ENCODE measurements at places on chromosomes 2 and 18.

DNA sequence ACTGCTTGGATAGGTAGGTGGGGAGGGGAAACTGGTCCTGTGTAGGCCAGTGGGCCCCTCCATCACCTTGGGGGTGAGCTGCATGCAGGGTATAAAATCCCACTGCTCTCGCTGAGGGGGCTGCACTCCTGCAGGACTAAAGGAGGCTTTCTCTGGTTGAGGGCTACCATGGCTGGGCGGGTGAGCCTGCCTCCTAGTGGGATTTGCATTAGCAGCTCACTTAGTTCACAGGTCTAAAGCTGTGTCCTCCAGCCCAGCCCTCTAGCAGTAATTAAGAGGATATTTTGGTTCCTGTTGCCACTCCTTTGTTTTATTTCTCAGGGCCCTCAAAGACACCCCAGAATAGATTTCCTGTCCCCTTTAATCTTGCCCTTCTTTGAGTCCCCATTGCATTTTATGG, 24.6 kb downstream of the TMEM127 start:
- DNase-seq = peak; percentile 1

DNA sequence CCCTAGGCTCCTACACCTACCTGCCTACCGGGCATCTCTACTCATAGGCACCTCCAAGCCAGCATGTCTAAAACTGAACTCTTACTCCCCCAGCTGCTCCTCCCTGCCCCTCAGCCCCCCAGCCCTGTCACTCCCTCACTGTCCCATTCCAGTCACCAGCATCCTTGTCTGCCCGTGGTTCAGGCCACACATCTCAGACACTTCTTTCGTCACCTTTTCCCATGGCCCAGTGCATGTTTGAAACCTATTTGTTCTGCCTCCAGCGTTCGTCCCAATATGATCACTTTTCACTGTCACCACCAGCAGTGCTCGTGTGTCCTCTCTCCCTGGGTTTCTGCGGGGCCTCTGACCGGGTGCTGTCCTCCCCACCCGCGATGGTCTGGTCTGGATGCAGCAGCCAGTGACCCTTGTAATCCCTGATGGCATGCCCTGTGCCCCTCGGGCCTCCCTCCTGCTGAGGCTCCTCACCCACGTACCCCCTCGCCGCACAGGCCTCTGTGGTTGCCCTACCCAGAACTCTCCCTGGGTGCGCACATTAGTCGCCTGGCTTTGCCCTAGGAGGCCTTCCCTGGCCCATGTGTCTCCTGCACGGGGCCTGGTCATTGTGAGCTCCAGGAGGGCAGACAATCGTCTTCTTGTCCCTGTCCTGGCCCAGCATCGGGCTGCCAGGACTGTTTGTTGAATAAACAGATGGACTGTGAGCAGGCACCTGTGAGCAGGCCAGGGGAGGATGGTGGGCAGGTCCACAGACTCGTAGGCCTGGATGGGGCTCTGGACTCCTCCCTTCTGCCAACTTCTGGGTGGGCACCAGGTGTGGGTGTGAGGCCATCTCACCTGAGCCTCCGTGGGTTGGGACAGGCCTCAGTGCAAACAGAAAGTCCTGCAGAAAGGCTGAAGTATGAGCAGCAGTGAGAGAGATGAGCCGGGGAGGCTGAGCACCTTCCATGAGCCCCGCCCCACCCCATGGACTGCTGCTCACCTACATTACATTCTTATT, 15.5 kb downstream of the LDLRAD4 start:
- DNase-seq = no peak

DNA sequence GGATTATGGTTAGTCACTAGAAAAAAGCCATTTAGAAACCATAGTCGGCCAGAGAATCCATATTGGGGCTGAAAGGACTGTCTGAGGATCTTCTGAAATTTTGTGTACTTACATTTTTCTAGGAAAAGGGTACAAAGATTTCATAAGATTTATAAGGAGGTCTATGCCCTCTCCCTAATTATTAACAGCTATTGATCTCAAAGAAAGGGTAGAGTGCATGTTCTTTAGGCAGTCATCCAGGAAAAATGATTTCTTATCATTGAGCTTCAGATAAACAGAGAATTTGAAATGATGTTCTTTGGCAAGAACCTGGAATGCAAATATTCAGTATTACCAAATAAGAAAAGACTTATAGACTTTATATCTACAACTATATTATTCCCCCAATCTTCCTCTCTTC, 195.3 kb downstream of the ACTR3 start:
- DNase-seq = no peak

GRCh38 chr2:170966648-170967396, 37.8 kb downstream of the GORASP2 start:
- no peak for DNase-seq

DNA sequence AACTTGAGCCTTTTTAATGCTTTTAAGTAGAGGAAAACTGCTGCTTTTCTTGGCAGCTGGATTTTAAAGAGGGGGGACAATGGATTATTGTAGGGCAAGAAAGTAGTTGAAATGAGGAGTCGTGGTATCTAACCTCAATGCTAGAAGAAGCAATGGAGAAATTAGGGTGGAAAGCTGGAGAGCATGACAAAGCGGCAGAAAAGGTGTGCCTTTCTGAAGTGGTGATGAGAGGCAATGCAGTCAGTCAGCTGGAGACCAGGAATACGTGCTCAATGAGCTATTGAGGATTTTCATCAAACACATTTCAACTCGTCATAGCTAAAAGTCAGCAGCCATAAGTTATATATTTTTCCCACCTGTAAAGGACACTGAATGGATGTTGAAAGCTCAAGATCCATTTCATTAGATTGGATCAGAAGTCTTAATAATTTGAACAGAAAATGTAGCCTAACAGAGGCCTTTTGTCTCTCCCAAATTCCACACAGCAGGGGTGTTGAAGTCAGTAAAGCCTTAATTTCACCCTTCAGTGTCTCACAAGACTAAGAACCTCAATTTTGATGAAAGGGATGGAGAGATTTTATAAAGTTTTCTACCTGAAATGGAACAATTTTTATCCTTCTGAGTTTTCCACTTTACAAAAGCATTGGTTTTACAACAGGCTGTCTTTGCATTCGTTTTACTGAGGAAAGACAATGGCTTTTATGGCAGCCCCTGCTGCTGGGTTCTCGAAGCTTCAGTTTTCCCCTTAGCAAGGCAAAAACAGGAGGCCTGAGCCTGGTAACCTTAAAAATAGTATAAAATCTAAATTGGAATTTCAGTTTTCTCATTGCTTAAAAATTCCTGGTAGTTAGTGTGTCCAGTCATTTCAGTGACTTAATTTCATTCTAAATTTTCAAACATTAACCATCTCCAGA, 131.1 kb downstream of the CCDC102B start:
- DNase-seq = no peak

DNA sequence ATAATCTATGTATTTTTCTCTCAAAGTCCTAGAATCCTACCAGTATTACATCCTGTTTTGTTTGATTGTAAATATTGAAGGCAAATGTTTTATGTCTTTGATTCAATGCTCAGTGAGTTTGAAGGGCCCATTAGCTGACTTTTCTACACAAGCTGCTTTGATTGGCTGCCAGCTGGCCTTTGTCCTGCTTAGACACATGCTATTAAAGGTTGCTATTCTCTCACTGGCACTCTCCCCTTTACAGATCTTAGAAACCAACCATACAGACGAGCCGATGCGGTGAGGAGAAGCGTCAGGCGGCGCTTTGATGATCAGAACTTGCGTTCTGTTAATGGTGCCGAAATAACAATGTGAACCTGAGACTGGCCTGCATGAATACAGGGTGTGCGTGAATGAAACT, 69.7 kb downstream of the PRPF40A start:
- peak; percentile 38 for DNase-seq

DNA sequence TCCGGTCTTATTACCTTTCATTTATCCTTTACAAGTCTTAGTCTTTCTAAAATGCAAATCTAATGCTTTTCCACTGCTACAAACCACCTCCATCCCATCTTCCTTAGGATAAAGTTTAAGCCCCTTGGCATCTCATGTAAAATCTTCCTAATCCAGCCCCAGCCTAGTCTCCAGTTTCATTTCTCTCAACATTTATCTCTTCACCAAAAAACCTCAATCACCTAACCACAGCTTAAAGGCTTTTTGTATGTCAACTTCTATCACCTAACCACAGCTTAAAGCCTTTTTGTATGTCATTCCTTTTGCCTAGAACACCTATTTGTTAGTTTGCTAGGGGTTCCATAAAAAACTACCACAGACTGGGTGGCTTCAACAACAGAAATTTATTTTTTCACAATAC, 4.2 kb downstream of the TRAK2 start:
- no peak for DNase-seq

GRCh38 chr2:39326644-39327043, 82.9 kb upstream of the CDKL4 start:
- no peak for DNase-seq

- no peak for DNase-seq
Measured at GRCh38 chr2:30218338-30218713, 13.0 kb upstream of the LBH start.

DNA sequence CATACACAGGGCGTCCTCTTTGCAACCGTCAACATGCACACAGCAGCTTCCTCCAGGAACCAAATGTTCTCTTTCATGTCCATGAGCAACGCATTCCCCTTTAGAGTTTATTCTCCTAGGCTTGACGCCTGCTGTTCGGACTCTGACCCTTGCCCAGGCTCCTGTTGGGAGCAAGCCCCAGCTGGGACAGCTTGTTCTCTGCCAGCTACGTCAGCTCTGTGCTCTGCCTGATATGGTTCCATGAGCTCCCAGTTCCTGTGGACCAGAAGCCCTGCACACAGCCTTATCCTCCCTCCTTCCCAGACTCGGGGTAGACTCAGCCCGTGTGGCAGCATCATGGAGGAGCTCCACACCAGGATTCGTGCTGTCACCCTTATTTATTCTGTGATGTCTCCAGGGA, 253.1 kb upstream of the PXDN start:
- no peak for DNase-seq

DNA sequence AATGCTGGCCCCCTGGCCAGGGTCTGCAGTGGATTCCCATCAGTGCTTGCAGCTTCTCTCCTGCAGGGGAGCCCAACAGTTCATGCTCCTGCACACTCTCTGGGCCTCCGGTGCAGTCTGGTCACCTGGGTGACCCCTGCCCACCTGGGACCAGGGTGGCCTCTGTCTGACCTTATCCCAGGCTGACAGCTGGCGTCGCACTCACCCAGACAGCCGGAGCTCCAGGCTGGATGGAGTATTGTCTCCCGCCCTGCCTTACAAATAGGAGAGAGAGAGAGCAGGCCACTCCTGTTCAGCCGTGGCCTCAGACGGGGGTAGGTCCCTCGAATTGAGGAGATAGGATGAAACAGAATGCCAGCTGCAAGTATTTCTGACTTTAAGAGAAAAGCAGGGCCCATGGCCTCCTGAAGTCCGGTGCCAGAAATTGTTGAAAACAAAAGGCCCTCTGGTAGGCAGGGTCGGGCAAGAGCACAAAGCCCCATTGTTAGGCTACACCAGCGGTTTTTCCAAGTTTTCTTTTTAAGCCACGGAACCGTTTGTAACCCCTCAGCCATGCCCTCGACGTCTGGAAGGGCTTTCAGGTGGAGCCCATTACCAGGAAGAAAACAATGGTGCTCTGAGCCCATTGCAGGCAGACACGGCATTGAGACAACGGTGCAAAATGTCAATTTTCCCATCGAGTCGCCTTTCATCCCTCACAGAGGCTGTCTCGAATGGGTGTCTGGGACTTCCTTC, 258.4 kb downstream of the BCL11A start:
- no peak for DNase-seq

DNA sequence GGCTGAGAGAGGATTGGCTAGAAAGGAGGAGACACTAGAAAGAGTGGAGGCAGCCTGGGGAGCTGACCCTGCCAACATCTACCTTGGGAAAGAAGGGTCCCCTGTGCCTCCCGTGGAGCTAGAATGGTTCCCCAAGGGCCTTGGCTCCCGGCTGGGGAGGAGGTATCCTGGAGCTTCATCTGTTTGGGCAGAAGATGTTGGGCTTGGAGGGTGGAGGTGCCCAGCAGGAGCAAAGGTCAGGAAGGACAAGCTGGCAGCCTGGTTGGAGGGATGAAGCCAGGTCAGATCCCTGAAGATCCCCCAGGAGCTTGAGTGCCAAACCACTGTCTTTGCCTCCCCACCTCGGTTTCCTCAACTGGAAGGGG, 2.9 kb downstream of the ATP6V1B1 start:
- no peak for DNase-seq

GRCh38 chr2:2575181-2575577, 244.1 kb upstream of the MYT1L start:
- no peak for DNase-seq

DNA sequence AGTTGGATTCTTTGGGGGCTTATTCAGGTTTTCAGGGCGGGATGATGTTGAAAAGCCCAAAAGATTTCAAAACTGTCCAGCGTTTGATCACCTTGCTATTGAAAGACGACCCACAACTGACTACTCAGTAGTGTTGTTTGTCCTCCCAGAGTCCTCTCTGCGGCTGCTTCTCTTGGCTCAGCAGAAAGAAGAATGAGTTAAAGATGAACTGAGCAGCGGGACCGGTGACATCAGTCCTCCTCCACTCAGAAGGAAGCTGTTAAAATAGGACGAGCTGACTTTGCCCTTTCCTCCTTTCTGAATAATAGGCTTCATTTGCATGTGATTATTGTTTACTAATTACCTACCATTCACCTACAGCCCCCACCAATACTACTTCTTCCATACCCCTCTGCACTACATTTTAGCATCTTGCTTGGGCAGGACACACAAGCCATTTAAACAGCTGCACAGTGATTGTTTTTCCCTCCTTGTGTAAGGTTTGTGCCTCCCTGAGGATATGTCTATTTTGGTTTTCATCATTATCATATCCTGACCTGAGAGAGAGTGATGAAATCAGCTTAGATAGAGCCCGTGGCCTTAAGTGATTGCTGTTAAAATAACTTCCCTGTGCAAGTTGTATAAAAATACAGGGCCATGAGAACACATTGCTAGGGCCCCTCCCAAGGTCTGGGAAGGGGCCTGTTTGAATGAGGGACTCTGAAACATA, 261.8 kb downstream of the FHOD3 start:
- no peak for DNase-seq

- DNase-seq = no peak
Measured at GRCh38 chr2:136077107-136077506, 40.8 kb downstream of the CXCR4 start.

DNA sequence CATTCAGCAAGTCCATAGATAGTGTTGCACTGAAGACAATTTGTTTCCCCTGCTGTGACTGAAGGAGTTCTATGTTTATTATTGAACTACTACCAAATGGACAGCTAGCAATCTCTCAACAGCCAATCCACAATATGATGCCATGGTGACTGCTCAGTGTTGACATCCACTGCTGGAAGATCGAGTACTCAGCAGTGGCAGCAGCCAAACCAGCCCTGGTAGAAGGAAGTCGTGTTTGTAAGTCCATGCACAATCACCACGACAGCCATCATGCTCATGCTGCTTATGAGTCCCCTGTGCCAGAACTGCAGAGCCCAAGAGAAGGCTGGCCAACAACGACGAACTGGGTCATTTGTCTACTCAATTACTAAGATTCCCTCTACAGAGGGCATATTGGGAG, 66.4 kb downstream of the OSR1 start:
- DNase-seq = peak; percentile 20

Measured in AG20443 (cell line).